ENCODE measurements at places on chromosomes 11 and 22.

DNA sequence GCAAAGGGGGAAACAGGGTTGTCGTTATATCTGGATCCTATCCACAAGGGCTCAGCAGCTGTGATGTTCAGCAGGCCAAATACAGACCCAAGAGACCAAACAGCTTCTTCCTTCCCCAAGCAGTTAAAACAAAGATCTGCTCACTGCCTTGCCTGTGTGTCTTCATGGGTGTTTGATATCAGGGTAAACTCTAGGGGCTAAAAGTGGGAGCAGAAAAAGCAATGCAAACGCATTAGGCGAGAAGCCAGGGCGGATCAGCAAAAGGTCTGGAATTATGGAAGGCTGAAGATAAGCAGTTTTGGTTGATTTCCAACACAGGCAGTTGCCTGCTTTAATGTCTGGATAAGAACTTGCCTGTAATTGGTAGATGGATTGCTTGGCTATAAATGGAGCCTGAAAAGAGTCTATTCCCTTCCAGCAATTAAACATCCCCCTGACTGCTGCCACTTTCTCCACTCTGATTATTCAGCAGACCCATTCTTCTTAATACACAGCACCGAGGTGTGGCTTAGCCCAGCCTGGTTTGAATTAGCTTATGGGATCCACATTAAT lies 126.3 kb downstream of the COMMD9 start:
- peak; percentile 21 for ATAC-seq

- no peak for ATAC-seq
These were observed 23.9 kb downstream of the STIM1 start for GRCh38 chr11:3879216-3879966.

DNA sequence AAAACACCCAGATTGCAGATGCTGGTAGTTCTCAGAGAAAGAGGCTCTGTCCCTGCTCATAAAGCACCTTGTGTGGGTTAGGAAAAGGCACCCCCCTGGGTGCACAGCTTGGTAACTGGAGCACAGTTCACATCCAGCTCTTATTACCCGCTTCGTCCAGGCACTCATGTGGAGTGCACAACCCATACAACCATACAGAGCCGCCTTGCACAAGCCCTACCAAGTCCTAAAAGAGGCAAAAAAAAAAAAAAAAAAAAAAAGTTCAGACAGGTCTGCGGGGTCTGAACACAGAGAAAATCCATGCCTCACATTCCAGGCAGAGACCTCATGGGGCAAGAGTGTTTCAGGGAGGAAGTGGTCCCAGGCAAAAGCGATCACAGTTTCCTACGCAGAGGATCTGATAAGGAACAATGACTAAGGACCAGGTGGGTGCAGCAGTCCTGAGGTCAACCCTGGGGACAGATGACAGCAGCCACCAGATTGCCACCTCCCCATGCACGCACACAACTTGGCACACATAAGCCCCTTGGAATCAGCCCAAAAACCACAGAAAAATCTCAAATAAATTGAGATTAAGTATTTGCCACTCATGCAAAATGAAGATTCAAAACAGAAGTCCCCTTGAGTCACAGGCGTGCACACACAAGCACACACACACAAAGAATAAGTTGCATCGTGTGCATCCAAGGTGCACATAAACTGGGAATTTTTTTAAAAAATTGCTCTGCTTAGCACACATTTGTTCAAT lies 12.3 kb downstream of the MB start:
- ATAC-seq: no peak

GRCh38 chr22:39625569-39626537 lies 55.3 kb downstream of the CACNA1I start:
- ATAC-seq: peak; percentile 11

GRCh38 chr11:78906566-78906965 lies 331.9 kb upstream of the NARS2 start:
- ATAC-seq: no peak

- ATAC-seq: peak; percentile 70
These were observed at the start of gene SUSD2 for GRCh38 chr22:24181088-24181995. Gene SUSD2 (plus strand): TSS chr22:24181487. CDS start chr22:24181520, 33 bp downstream.

DNA sequence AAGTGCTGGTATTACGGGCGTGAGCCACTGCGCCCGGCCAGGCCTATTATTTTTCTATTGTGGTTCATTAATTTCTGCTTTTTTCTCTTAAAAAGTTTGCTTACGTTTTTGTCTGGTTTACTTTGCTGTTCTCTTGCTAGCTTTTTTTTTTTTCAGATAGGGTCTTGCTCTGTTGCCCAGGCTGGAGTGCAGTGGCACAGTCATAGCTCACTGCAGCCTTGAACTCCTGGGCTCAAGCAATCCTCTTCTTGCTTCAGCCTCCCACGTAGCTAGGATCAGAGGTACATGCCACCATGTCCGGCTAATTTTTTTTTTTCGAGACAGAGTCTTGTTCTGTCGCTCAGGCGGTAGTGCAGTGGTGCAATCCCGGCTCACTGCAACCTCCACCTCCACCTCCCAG lies 18.7 kb downstream of the F2 start:
- no peak for ATAC-seq

DNA sequence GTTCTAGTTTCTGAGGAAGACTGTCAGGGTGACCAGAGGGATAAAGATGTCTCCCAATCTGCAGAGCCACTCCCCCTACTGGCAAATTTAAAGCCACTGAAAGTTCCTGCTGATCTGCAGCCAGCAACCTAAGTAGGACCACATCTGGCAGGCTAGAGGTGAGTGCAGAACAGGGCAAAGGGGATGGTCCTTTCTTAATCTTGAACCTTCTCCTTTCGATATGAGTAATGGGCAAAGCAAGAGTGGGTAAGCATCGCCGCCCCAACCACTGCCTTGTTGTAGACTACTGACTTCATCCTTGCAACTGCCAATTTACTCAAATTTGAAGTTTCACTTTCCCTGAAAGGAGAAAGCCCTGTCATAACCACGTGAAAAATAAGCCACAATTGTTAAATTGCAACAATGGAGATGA lies 30.7 kb downstream of the SCUBE2 start:
- no peak for ATAC-seq

DNA sequence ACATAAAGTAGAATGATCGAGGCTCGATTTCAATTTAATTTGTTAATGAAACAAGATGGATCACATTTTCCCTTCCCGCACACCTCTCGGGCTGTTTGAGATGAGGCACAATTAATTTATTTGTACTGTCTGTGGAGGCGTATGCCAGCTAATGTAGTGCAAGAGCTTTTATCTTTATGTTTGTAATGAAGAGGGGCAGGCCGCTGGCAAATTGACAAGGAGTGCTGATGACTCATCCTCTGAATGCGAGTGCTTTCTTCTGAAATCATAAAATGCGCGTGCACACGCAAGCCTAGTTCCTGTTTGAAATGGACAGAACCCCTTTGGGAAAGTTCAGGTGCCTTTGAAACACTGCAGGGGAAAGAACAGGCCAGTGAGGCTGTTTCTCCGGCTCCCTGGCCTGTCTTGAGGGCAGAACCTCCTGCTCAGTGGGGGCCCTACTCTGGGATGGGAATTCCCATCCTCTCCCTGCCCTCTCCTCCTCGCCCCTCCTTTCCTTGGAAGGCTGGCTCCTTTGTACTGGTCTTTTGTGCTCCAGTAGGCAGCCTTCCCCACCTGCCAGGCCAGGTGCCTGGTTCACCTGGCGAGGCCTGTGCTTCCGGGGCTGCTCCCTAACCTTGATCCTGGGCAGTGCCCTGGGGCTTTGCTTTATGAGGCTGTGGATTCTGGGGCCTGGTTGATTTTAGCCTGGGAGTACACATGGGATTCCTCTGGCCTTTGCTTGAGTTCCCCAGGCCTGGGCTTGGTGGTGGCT lies 50.3 kb downstream of the TEAD1 start:
- ATAC-seq: peak; percentile 68

GRCh38 chr11:85922367-85922766 lies 67.2 kb downstream of the CCDC83 start:
- ATAC-seq: no peak

DNA sequence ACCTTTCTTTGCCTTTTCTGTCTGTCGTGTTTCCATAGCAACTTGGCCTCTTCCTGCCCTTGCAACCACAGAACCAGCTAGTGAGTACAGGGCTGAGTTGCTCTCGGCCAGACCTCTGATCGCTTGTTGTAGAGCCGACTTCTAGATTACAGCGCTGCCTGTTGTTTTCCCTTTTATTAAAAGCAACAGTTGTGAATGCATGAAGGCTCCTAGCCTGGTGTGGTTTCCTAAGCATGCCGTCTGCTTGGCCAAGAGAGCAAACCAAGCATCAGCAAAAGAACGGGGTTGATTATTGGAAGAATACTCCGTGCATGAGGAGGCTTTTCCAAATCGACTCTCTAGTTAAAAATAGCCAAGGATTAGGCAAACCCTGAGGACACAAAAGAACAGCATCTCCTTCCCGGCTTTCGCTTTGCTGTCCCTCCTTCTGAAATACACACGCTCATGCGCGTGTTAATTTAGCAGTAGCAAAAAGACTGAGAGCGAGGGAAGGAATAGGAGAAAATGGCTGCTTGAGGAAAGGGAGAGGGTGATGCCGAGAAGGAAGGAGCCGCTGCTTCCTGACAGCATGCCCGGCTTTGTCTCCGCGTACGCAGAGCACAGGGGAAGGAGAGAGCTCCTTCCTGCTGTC lies 71.5 kb upstream of the TTC12 start:
- ATAC-seq: peak; percentile 89

GRCh38 chr11:79437278-79437980 lies 3.4 kb downstream of the TENM4 start:
- peak; percentile 32 for ATAC-seq

DNA sequence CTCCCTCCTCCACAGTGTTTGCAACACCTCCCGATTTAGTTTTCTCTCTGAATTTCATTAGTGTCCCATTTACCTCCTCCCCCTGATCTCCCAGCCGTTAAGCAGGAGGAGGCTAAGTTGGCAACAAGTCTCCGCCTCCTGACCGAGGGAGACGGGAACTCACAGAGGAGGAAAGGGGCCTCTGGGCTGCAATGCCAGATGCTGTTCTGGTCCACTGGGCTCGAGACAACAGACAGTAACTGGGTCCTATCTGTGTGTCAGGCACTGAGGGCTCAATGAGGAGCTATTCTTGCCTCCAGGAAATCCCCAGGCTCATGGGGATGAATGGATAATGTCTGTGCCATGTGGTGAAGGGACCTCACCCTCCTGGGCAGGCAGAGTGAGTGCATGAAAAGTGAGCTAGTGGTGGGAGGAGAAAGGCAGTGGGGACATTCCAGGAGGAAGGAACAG lies 228.1 kb downstream of the TENM4 start:
- peak; percentile 60 for ATAC-seq

- ATAC-seq: no peak
These were observed 322.4 kb downstream of the CNTN5 start for GRCh38 chr11:99343117-99343516.

- no peak for ATAC-seq
These were observed 46.2 kb downstream of the WNT11 start for GRCh38 chr11:76159983-76160661.

DNA sequence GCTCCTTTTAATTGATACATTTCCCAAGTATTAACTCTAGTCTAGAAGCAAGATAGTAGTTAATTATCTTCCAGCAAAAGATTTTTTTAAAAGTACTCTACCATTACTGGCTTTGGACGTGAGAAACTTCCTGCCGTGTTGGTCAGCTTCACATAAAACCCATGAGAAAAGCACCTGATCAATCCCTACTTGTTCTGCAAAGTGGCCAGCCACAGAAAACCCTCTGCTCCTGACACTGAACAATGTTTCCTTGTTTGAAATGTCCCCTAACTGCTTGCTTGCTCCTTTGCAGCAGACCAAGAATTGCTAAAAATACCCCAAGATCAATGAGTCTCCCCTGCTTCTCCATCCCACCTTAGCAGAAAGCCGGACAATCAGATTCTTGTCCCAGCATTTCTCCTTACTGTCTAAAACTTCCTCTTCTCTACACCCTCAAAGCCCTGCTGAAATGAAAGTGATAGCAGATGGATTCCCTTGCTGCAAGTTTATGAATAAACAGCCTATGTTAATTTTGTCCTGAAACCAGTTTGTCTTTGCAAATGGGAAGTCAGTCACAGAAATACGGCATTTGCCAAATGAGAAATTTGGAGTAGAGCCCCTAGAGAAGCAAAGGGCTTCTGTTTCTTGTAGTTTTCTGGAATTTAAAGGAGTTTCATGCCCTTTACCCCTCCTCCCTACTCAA lies 207.1 kb upstream of the ARHGAP20 start:
- ATAC-seq: no peak

DNA sequence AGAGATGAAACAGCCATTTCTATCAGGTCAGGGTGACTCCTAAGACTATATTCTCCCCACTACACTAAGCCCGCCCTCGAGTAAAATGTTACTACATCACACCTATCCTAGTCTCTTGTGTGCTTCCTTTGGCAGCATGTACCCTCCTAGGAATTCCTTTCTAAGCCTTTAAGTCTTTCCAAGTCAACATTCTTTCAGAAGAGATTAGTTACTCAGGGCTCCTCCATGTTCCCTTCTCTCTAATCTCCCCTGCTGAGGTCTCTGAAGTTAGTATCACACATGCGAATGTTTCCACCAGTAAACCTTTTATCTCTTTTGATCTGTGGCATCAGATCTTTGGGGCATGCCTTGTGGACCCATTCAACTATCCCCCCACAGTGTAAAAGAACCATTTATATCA lies 873.7 kb upstream of the FAT3 start:
- ATAC-seq: no peak

DNA sequence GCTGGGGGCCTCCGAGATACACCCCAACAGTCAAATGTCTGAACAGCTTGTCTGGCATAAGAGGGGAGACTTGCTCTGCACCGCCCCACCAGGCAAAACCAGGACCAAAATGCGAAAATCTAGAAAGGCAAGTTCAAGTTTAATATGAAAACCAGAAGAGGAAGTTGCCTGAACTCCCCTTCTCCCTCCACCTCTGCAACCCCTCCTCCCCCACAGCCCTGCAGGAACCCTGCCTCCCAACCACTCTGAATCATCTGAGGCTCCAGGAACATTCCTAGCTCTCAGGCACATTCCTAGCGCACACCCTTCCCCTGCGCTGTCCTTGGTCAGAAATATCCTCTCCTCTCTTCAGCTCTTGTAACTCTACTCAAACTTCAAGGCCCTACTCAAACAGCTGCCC lies 36.7 kb downstream of the ISX start:
- peak; percentile 66 for ATAC-seq

- no peak for ATAC-seq
These were observed 1.8 kb downstream of the BSCL2 start for GRCh38 chr11:62705413-62705812.

GRCh38 chr11:11387207-11387606 lies 34.2 kb upstream of the CSNK2A3 start:
- ATAC-seq: no peak

Data from motor neuron (in vitro differentiated cells).